ENCODE measurements at places on chromosomes 4 and X. TPM values are rescaled to one million over a fixed set of nuclear protein-coding genes. Genes with fewer than 3 reads are reported as not detected.
A peak's percentile ranks its signal among the peaks of the same experiment; 100 is the strongest.

GRCh38 chr4:19748519-19749479, 502.9 kb upstream of the SLIT2 start:
- H3K4me1 ChIP-seq, result no peaks in the 10 kb centered on the region
- no peak for DNase-seq
- H3K27ac ChIP-seq, result no peak overlapping the region
- H3K4me3 ChIP-seq, result no peak overlapping the region
- H3K27me3 ChIP-seq, result no peaks in the 10 kb centered on the region

GRCh38 chr4:146302822-146303221, 88.5 kb downstream of the REELD1 start:
- H3K4me3 ChIP-seq, result no peak overlapping the region
- no peaks in the 10 kb centered on the region for H3K27me3 ChIP-seq
- H3K36me3 ChIP-seq, result no peaks in the 10 kb centered on the region
- DNase-seq, result no peak
- H3K4me1 ChIP-seq, result no peaks in the 10 kb centered on the region
- H3K27ac ChIP-seq, result no peak overlapping the region

DNA sequence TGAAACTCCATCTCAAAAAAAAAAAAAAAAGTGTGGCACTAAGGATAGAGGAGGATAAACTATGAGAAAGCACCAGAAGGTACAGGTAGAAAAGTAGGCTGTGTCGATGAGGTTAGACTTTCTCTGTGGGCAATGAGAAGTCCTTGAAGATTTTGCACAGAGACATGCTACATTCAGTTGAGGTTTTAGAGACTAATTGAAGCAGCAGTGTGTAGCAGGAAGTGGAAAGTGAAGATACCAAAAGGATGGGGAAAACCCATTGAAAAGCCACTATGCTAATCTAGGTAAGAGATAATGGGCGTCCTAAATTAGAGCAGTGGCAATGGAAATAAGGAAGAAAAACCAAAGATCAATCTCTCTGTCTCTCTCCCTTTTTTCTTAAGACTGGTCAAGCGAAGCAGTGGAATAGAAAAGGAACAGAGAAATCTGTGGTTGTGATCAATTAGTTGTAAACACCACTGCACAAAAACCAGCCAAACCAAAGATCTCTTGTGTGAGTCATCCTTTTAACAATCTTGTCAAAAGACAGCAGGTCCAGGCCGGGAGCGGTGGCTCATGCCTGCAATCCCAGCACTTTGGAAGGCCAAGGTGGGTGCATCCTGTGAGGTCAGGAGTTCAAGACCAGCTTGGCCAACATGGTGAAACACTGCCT, 3.5 kb downstream of the SPINK2 start:
- no peaks in the 10 kb centered on the region for H3K4me1 ChIP-seq
- H3K36me3 ChIP-seq, result no peaks in the 10 kb centered on the region
- H3K4me3 ChIP-seq, result no peak overlapping the region

DNA sequence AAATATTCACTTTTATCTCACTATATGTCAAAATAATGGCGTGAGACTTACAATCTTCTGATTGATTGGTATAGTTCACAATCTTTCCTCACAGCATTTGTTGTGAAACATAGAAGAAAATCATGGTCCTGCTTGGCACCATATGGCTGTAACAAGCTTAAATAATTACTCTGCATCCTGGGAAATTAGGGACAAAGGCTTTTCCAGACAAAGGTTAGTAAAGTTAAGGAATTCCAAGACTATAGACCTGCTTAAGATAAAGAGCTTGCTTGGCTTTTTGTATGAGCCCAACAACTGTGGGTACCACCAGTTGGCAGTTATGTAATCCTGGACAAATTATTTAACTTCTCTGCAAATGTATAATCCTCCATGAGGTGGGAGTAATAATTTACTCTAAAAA, 3.4 kb upstream of the PCDH18 start:
- H3K4me3 ChIP-seq, result no peak overlapping the region
- H3K27me3 ChIP-seq, result no peaks in the 10 kb centered on the region
- H3K4me1 ChIP-seq, result peaks cover under 1% of the 10 kb centered on the region
- no peaks in the 10 kb centered on the region for H3K36me3 ChIP-seq
- H3K27ac ChIP-seq, result no peak overlapping the region

- no peak overlapping the region for H3K27ac ChIP-seq
- no peaks in the 10 kb centered on the region for H3K36me3 ChIP-seq
- no peaks in the 10 kb centered on the region for H3K27me3 ChIP-seq
- no peak for DNase-seq
- H3K4me1 ChIP-seq, result no peaks in the 10 kb centered on the region
- H3K4me3 ChIP-seq, result no peak overlapping the region
Measured at GRCh38 chrX:45445745-45446412, 245.2 kb upstream of the DIPK2B start.

- no peaks in the 10 kb centered on the region for H3K36me3 ChIP-seq
- DNase-seq, result no peak
- no peak overlapping the region for H3K4me3 ChIP-seq
- no peak overlapping the region for H3K27ac ChIP-seq
Measured at GRCh38 chr4:98639523-98639922, 18.9 kb downstream of the TSPAN5 start.

DNA sequence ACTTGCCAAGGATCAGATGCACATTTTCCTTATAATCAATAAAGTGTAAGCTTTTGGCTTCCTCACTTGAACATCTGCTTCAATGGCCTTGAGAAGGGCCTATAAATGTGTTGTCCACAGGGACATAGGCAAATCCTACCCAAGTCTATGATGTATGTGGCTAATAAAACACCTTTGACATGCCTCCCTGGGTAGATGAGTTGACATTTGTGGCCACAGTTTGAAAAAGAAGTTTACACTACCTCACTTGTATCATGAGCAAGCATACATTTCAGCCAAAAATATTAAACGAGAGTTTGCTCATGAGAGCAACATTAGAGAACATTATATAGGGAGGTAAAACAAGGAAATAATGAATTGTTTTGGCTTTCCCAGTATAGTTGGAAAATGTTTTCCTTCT, 1067.7 kb downstream of the C4orf33 start:
- no peak for DNase-seq
- H3K27me3 ChIP-seq, result no peaks in the 10 kb centered on the region
- no peaks in the 10 kb centered on the region for H3K4me1 ChIP-seq
- H3K27ac ChIP-seq, result no peak overlapping the region
- H3K4me3 ChIP-seq, result no peak overlapping the region

- H3K36me3 ChIP-seq, result no peaks in the 10 kb centered on the region
- H3K27ac ChIP-seq, result no peak overlapping the region
- H3K4me3 ChIP-seq, result peak overlapping the region; percentile 48
- DNase-seq, result no peak
- no peaks in the 10 kb centered on the region for H3K4me1 ChIP-seq
Measured at GRCh38 chrX:119604766-119605463, 1.3 kb downstream of the NKRF start.

DNA sequence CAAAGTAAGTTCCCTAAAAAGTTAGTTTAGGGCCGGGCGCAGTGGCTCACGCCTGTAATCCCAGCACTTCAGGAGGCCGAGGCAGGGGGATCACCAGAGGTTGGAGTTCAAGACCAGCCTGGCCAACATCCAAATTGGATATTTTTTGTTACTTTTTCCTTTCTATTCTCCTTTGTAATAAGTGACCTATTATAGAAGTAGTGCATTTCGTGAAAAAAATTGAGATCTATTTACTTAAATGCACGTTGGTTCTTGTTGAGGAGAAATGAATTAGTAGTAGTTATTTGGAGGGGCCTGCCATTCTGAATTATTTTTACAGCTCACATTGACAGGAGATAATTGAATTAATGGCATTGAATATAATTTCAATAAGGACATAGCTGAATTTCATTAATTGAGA, 22.3 kb upstream of the NDUFC1 start:
- H3K27me3 ChIP-seq, result no peaks in the 10 kb centered on the region
- DNase-seq, result peak; percentile 35
- H3K4me3 ChIP-seq, result no peak overlapping the region
- no peak overlapping the region for H3K27ac ChIP-seq

GRCh38 chr4:8072235-8072968, 86.2 kb downstream of the ABLIM2 start:
- H3K27me3 ChIP-seq, result no peaks in the 10 kb centered on the region
- DNase-seq, result peak; percentile 55
- H3K36me3 ChIP-seq, result no peaks in the 10 kb centered on the region
- H3K4me1 ChIP-seq, result no peaks in the 10 kb centered on the region
- no peak overlapping the region for H3K4me3 ChIP-seq

DNA sequence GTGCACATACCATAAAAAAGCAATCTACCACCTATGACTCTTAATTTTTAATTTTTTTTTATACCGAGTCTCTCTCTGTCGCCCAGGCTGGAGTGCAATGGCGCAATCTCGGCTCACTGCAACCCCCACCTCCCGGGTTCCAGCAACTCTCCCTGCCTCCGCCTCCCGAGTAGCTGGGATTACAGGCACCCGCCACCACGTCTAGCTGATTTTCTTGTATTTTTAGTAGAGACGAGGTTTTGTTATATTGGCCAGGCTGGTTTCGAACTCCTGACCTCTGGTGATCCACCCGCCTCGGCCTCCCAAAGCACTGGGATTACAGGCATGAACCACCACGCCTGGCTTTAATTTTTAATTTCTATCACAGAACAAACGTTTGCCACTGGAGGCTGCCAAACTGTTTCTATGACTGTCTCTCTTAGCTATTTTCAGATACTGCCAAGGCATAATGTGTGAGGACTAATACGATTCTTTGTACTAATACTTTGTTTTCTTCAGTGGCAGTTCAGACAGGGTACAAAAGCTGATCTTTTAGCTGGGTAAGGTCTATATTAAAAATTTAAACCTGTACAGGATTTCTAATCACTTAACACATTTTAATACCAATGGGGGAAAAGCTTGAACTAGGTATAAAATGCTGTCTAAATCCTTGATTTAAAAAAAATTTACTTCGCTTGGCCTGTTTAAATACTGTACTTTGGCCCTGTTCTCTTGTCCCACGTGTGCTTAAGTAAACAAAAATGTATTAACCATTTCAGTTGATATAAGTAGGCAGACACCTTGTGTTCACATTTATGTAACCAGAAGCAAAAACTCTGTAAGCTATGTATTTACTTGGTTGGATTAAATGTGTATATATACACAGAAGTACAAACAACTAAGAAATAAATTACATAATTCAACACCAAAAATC, 2.3 kb downstream of the PGRMC2 start:
- no peak overlapping the region for H3K4me3 ChIP-seq
- H3K27ac ChIP-seq, result no peak overlapping the region
- no peak for DNase-seq
- no peaks in the 10 kb centered on the region for H3K4me1 ChIP-seq

SCFD2 gene
- 19.2 TPM for total RNA-seq

PITX2 gene
- not detected for total RNA-seq

TLR6 gene
- total RNA-seq, result 5.8 TPM

NAP1L3 gene
- 12.9 TPM for total RNA-seq

NBDY gene
- 43.0 TPM for total RNA-seq

DUSP21 gene
- total RNA-seq, result not detected
